ENCODE measurements at places on chromosomes 1 and 21.

GRCh38 chr1:245201827-245202226 is 47.0 kb downstream of the KIF26B start:
- no peak for DNase-seq

DNA sequence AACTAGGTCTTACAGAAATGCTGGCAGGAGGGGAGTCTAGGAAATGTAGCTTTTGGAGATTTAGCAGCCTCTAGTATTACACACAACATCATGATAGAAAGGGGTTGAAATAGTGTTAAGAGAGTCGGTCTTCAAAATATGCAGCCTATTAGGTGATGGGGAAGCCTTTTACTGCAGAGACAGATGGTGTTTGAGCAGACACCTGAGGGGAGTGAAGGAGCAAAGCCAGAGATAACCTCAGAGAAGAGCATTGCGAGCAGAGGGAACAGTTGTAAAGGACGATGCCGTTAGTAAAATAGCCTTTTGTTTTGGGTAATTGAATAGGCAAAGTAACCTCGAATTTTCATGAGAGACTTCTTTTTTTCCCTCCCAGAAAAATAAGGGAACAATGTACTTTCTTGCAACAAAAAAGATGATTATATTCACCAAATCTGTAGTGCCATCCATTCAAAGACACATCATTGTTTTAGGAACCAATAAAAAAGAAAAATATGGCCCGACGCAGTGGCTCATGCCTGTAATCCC is 66.3 kb upstream of the KIF1B start:
- no peak for DNase-seq

- no peak for DNase-seq
Measured at GRCh38 chr1:231882790-231883189, 256.2 kb downstream of the DISC1 start.

DNA sequence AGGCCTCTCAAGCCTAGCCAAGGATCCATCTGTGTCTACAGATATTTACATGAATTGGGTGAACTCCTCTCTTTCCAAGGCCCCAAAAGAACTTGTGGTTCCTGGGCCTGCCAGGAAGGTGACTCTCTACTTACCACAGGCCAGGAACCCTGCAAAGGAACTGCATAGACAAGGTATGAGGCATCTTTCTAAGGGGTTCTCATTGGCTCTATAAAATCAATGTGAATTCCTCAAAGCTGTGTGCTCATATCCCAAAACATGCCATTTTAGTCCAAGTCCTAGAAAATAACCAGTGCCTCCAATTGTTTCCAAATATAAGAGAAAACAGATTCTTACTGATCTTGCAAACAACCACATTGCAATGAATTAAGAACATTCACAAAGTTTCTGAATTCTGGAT is 39.9 kb upstream of the RGL1 start:
- no peak for DNase-seq

DNA sequence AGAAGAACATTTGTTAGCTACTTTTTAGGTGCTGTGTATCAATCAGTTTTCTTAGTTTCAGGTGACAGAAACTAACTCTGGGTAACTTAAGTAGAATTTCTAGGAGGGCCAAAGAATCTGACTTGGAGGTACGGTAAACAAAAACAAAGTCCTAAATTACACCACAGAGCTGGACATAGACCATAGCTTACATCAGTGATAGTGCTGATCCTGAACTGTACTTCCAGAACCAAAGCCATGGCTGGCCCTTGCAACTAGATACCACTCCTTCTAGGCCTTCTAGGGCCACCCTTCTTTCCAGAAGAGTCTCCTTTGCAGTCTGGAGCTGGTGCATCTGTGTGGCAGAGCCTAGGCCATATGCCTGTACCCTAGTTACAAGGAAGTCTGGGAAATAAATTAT is 94.5 kb downstream of the OLFML2B start:
- no peak for DNase-seq

Measured in substantia nigra (tissue), 51 donors.